NCI-H146 (cell line): ENCODE measurements at places on chromosomes 3 and 15.
A peak's percentile ranks its signal among the peaks of the same experiment; 100 is the strongest.

GRCh38 chr3:42229942-42230688, 35.9 kb downstream of the CCK start:
- DNase-seq, result peak; percentile 19

DNA sequence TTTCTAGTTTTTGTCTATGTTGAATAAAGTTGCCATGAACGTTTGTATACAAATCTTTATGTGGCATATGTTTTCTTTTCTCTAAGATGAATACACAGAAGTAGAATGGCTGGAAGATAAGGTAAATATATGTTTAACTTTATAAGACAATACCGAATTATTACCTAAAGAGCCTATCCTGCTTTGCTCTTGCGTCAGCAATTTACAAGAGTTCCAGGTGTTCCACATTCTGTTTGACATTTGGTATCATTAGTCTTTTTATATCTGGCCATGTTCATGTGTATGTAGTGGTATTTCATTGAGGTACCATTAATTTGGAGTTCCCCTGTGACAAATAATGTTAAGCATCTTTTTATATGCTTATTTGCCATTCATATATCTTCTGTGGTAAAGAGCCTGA, 74.1 kb upstream of the TRIM42 start:
- no peak for DNase-seq

- DNase-seq, result no peak
Measured at GRCh38 chr3:156290924-156291271, 170.5 kb downstream of the KCNAB1 start.

DNA sequence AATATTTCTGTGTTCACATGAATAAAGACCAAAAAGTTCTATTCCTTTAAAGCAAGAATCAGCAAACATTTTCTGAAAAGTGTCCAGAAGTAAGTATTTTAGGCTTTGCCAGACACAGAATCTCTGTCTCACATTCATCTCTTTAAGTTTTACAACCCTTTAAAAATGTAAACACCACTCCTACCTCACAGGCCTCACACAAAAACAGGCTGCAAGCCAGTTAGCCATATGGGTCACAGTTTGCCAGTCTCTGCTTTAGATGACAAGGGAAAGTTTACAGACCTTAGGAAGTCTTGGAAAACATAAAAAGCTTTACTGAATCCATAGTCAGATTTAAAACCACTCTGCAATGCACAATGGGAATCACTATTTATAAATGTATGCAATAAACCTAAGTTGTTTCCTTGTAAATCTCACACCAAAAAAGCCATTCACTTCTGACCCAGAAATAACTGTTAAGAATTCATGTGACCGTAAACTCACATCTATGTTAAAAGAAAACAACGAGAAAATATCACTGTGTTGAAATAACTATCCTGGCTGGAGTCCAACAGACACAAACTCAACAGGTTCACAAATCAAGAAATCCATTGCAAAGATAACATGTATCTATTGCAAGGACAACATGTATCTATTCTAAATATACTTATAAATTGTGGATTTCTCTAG, 308.2 kb downstream of the ULK4 start:
- no peak for DNase-seq

- DNase-seq, result no peak
Measured at GRCh38 chr3:87949879-87950208, 109.0 kb downstream of the CGGBP1 start.

DNA sequence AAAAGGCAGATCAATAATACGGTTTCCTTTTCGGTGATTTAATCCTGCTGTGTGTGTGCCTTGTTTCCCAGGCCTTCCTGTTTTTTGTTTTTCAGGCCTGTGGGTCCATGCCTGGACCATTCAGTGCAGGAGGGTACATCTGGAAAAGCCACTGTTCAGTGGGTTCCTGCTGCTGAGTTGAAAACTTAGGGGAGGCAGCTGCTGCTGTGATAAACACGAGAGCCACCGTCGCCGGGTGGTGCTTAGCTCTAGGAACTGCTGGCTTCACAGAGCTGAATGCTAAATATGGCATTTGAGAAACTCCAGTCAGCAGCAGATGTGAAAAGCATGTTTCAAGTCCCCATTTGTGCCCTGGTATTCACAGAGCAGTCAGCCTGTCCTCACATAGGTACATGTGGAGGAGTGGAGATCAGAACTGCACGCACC, 44.0 kb downstream of the SYNM start:
- DNase-seq, result peak; percentile 68

DNA sequence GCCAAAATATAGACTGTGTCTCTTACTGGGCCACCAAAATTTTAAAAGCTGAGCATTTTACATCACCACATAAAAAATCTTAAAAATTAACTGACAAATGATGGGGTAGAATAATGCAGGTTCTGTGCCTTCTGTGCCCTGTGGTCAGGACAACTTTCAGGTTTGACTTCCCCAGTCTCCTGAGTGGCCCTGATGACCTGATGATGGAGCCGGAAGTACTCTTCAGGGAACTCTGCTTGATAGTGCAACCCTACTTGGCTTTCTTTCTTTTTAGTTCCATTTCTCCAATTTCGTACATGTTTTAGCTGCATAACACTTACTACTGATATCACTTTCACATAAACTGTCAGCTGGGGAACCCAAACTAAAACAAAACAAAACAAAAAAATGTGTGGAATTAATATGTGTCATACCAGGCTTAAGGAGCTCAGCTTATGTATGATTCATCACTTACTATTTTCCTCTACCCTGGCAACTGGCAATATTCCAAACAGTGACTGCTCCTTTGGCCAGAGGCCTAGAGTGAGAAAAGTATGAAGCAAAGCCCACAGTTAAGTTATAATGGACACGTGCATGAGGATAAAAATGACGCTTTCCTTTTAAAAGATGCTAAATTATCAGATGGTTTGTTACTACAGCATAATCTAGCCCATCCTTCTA, 194.3 kb downstream of the BCHE start:
- peak; percentile 24 for DNase-seq

GRCh38 chr3:31077826-31078225, 183.4 kb upstream of the GADL1 start:
- no peak for DNase-seq

- DNase-seq, result peak; percentile 21
Measured at GRCh38 chr3:146801492-146801891, 196.3 kb upstream of the PLSCR5 start.

DNA sequence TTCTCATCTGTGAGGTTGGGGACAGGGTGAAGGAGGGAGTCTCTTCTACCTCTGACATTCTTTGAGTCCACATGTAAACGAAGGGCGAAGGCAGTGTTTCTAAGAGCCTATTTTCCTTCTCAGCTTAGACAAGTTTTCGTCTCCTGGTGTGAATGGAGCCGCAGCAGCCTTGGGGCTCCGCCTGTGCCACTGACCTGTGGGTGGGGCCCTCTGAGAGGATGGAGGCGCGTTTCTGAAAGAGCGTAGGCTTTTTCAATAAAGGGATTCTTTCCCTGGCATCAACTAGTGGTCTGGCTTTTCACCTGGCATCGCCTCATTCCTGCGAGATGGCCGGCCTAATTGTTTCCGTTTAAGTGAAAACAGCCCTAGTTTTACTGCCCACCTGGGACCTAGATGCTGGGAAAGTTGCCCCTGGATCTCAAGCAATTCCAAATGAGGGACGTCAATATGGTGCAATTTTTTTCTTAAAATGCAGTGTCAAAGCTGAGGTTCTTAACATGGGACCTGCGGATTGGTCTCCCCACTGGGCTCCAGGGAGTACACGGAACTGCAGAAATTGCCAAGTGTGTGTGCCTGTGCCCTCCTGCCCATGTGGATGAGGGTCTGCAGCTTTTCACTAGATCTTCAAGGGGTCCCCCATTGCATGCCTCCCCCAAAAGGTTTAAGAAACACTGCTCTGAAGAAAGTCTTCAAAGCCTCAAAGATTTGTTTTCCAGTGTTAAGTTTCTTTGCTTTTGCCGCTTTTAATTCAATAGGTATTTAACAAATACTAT, 958 bp downstream of the GLDN start:
- DNase-seq, result peak; percentile 50

- DNase-seq, result no peak
Measured at GRCh38 chr15:37576952-37577351, 357.5 kb upstream of the TMCO5A start.
